Glomerular endothelial cell (primary cell): ENCODE measurements at places on chromosomes 2 and 18. TPM values are rescaled to one million over a fixed set of nuclear protein-coding genes. Genes with fewer than 3 reads are reported as not detected.
A peak's percentile ranks its signal among the peaks of the same experiment; 100 is the strongest.

Gene SERPINB10
- not detected in 2 replicates for total RNA-seq

Gene ANKRD30BL
- total RNA-seq, result not detected in 2 replicates

Gene KLHL41
- 0.18 and 0.87 TPM in 2 replicates for total RNA-seq

Gene IL37
- not detected in 2 replicates for total RNA-seq

Gene SLC19A3
- total RNA-seq, result not detected in 2 replicates

Gene CFAP53
- 0.10 and 0.18 TPM in 2 replicates for total RNA-seq

Gene SERPINB13
- not detected in 2 replicates for total RNA-seq

Gene CHRNG
- total RNA-seq, result not detected in 2 replicates

Gene HMSD
- total RNA-seq, result 0.41 TPM in 1 of 2 replicates, not detected in the other

Gene STAM2
- 14.8 and 23.3 TPM in 2 replicates for total RNA-seq

- DNase-seq, result no peak
Observed at GRCh38 chr18:5456577-5457461, 87.0 kb downstream of the EPB41L3 start.

DNA sequence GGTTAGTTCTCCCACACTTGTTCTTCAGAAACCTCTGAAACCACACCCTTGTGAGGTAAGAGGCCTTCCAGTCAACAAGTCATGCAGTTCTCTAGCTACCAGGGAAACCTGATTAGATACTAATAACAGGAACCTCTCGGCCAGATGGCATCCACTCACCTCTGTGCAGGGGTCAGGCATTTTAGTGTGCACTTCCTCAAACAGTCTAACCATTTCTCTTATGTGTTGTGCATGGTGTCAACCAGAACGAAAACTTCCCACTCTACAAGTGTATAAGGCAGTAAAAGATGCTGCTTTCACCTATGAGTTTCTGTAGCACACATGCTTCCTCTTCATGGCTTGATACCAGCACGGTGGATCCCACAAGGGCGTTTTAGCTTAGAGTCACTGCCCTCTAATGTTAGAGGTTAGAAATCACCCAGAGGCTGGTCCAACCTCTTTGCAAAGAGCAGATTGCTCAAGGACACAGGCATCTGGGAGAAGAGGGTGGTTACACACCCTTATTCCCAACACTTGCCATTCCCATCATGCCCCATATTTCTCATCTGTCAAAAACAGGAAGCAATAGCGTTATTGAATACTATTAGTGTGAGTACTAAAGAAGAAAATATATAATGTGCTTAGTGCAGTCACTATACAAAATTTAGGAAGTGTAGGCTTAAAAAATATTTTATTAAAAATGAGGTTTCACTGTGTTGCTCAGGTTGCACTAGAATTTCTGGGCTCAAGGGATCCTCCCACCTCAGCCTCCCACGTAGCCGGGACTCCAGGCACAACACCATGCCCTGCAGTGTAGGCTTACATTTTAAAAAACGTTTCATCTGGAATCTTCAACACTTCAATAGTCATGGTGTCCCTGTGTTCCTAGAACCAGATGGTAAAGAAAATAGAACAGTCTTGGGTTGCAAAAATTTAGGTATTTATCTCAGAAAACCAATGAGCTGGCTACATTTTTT, 34.5 kb upstream of the RAB31 start:
- peak; percentile 55 for DNase-seq

- no peak for DNase-seq
Observed at GRCh38 chr18:62833494-62833893, 118.2 kb downstream of the PHLPP1 start.

- DNase-seq, result no peak
Observed at GRCh38 chr2:108617617-108618016, 83.3 kb downstream of the LIMS1 start.

DNA sequence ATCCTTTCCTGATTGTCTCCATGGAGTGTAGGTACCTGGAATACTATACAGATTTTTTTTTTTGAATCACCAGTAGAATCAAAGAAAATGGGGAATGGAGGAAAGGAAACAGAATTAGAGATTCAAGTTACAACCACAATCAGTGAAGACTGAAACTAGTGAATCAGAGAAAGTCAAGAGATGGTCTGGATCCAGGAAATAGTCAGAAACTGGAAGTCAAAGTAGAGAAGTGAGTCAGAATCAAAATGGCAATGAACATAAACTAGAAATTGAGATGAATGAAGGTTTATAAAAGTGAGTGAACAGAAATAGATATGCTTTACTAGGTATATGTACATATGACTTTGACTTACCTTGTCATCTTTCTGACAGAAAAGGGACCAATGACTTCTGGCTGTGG, 579.0 kb downstream of the PLCL1 start:
- DNase-seq, result no peak

DNA sequence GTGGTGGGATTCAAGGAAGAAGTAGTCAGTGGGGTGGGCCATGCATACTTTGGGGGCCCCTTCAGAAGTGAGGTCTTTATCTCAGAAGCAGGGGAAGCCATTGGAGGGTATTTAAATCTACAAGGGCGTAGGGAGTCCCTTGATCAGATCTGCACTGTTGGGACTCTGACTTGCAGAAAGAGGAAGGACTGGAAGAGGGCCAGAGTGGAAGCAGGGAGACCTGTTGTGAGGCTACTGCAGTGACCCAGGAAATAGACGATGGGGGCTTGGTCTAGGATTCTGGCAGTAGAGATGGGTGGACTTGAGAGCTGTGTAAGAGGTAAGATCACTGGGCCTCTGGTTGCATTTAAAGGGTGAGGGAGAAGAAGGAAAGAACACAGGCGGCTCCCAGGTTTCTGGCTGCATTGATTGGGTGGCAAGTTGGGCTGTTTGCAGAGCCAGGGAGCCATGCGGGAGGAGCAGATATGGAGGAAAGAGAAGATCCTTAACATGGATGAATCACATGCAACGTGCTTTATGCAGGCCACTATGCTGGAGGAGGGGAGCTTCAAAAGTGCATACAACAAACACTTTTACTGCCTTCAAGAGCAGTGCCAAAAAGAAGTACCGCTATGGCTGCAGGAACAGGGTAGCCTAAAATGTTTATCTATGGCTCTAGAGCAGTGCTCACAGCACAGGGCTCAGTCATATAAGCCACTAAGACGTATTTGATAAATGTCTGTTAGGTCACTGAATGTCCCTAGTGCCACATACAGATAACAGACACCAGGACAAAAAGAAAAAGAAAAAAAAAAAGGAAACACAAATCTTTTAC, 2.3 kb downstream of the SFXN5 start:
- DNase-seq, result no peak

- DNase-seq, result peak; percentile 18
Observed at GRCh38 chr2:54176577-54176976, 61.2 kb downstream of the ACYP2 start.

DNA sequence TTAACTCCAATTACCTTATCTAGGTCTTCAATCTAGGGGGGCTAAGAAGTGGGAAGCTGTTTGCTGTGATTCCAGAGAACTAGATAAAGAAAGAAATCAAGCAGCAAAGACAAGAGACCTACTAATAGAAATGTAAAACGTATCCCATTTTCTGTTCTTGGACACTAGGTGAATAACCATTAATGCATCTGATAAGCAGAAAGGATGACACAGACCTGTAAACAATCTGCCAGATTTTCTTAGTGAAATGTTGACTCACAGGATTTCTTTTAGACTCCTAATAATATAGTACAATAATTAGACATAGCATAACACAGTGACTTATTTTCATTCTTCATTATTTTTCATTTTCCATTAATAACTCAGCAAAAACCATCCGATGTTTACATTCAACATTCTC, 1.3 kb downstream of the WDR35 start:
- DNase-seq, result no peak

- no peak for DNase-seq
Observed at GRCh38 chr2:71419145-71419544, 34.2 kb upstream of the DYSF start.

DNA sequence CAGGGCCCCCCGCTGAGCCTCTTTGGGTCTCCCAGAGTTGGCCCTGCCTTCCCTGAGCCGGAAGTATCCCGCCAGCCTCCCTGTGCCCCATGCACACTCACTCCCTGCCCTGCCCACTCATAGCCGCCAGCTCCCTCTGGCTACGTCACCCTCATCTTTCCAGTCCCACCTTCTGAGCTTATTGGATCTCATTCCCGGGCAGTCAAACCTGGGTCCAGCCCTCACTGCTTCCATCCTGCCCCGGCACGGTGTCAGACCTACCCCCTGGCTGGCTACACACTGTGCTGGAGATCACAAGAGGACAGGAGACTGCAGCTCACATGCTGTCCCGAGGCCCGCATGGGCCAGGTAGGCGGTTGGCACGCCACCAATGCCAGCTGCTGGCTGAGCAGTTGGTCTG, 147.2 kb downstream of the ASB1 start:
- DNase-seq, result no peak

DNA sequence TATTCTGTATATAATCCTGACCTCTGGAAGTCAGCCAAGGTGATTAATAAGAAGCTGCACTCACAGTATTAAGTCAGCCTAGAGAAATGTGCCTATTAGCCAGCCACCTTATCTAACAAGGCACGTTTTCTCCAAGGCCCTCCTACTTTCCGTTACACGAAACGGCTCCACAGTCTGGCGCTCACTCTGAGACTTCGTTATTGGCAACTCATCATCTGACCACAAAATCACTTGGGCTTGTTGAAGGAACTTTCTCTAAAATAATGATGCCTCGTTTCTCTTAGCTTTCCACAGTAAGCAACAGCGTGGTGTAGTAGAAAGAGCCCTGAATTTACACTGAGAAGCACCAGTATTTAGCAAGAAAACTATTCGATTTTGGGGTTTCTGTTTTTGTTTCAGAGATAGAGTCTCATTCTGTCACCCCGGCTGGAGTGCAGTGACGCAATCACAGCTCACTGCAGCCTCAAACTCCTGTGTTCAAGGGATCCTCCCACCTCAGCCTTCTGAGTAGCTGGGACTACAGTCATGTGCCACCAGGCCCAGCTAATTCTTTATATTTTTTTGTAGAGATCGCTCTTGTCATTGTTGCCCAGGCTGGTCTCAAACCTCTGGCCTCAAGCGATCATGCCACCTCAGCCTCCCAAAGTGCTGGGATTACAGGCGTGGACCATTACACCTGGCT, 53.6 kb upstream of the SLC14A1 start:
- DNase-seq, result no peak

- no peak for DNase-seq
Observed at GRCh38 chr2:85785027-85785822, 31.4 kb downstream of the ATOH8 start.

- no peak for DNase-seq
Observed at GRCh38 chr2:135055182-135055786, 3.2 kb downstream of the RAB3GAP1 start.

DNA sequence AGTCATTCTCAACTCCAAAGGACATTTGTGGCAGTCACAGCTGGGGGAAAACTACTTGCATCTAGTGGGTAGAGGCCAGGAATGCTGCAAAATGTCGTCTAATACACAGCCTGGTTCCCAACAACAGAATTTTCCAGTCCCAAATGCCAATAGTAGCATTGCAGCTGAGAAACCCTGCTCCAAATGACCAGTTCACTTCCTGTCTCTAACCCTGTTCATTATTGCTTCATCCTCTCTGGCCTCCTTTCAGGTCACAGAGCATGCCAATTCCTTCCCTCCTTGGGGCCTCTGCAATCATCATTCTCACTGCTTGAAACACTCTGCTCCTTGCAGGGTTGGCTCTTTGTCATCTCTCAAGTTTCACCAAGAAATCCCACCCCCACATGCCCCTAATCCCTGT, 139.1 kb downstream of the IRS1 start:
- DNase-seq, result no peak

DNA sequence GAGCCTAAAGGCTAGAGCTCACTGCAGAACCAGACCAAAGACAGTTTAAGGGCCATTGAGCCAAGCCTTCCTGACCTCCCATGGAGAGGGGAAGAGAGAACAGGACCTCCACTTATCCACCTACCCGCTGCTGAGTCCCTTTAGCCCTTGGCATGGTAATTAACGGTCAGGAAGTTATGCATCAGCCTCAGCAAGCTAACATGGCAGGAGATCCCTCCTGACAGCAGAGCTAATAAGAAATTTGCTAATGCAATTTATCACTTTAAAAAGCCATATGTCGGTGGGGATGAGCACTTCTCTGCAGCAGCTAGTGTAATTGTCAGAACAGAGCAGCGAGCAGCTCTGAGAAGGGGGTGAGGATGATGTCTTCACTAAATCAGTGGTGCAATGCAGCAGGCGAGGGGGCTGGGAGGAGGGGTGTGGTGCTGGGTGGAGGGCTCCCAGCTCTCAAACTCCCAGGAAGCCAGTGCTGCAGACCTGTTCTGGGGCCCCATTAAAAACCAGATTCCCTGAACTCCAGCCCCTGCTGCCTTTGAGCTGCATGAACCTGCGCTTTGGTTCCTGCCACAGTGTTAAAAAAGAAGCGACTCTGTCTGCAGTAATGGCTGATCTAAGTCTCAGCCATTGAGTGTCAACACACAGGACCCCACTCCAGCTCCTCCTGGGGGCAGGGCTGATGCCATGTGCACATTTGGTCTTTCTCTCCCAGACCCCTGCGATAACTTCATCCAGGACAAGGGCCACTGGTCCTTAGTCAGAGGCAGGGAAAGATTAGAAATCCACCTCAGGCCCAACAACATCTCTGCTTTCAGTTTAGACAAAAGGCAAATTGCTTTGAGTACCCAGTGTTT, 84.2 kb upstream of the STPG4 start:
- DNase-seq, result no peak

- DNase-seq, result no peak
Observed at GRCh38 chr2:182173944-182174622, 188.4 kb downstream of the PPP1R1C start.

DNA sequence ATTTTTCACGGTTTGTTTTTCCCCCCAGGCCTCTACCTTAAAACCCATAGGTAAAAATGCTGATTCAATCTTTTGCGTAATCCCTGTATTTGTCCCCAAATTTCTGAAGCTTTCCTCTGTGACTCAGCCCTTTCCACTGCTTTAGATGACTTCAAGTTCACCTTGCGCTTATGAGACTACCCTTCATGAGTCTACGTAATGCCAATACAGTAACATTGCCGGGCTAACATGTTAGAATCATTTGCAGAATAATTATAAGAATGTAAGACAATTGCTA, 283.0 kb downstream of the TMX3 start:
- no peak for DNase-seq

- DNase-seq, result no peak
Observed at GRCh38 chr2:86025229-86025820, 80.4 kb downstream of the POLR1A start.

GRCh38 chr18:48020337-48021250, 90.1 kb upstream of the SMAD2 start:
- no peak for DNase-seq

GRCh38 chr2:62456721-62457539, 49.1 kb downstream of the TMEM17 start:
- no peak for DNase-seq

GRCh38 chr2:231321021-231321420, 74.5 kb upstream of the B3GNT7 start:
- no peak for DNase-seq

DNA sequence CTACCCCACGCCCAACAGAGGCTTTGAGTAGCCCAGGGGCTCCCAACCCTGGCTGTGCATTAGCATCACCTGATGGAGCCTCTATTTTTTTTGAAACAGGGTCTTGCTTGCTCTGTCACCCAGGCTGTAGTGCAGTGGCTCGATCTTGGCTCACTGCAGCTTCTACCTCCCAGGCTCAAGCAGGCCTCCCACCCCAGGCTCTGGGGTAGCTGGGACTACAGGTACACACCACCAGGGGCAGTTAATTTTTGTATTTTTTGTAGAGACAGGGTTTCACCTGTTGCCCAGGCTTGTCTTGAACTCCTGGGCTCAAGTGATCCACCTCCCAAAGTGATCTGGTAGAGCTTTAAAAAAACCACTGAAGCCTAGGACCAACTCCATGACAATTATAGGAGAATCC, 394.8 kb upstream of the ATP5MC3 start:
- DNase-seq, result no peak
